Upper lobe of right lung (tissue), 1 donor: ENCODE measurements at places on chromosomes 2 and 18. TPM values are rescaled to one million over a fixed set of nuclear protein-coding genes. Genes with fewer than 3 reads are reported as not detected.

The MPV17 gene
- total RNA-seq = 80.4 TPM

- H3K27me3 ChIP-seq = no peaks in the 10 kb centered on the region
- no peak for DNase-seq
- no peak overlapping the region for H3K4me3 ChIP-seq
- no peak overlapping the region for H3K27ac ChIP-seq
- no peaks in the 10 kb centered on the region for H3K4me1 ChIP-seq
These were observed 93.1 kb downstream of the TCF4 start for GRCh38 chr18:55494899-55495298.

The FTCDNL1 gene
- 2.1 TPM for total RNA-seq

- no peak for DNase-seq
- no peak overlapping the region for H3K4me3 ChIP-seq
- H3K4me1 ChIP-seq = no peaks in the 10 kb centered on the region
- no peaks in the 10 kb centered on the region for H3K36me3 ChIP-seq
- H3K27ac ChIP-seq = no peak overlapping the region
- H3K27me3 ChIP-seq = no peaks in the 10 kb centered on the region
These were observed 121.8 kb downstream of the GPR39 start for GRCh38 chr2:132538331-132538855.

DNA sequence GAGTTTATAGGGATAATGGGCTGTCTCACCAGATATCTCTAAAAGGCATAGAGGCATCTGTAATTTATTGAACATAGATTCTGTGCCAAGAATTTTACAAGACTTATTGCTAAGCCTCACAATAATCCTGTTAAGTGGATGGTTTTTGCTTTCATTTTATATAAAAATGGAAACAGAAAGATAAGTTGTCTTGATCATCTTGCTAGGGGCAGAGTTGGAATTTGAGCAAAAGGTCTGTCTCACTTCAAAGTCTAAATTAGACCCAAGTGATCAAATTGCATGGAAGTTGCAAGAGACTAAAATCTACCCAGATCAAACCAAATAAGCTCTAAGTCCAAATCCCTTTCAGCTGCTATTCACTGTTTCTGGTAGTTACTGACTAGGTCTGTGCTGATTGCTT is 95.3 kb upstream of the SOX11 start:
- H3K4me1 ChIP-seq = no peaks in the 10 kb centered on the region
- no peak overlapping the region for H3K27ac ChIP-seq
- no peak overlapping the region for H3K4me3 ChIP-seq
- H3K36me3 ChIP-seq = no peaks in the 10 kb centered on the region

DNA sequence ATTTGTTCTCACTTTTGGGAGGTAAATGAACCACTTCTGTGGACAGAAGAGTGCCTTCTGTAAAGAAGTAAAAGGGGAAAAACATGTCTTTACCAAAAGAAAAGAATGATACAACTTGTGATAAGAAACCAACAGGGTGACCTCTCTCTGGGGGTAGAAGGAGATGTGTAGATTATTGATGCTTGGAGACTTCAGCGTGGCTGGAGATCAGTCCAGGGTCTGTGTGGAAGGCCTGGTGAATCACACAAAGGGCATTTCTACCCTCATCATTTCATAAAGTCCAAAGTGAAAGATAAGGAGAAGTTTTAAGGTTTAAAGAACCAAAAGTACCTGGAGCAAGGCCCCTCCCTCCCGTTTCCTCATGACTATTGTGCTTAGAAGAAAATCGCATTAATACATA is 142.5 kb downstream of the NCK2 start:
- H3K27ac ChIP-seq = no peak overlapping the region
- no peaks in the 10 kb centered on the region for H3K36me3 ChIP-seq
- peaks cover 31% of the 10 kb centered on the region for H3K4me1 ChIP-seq
- no peak for DNase-seq
- no peak overlapping the region for H3K4me3 ChIP-seq
- H3K27me3 ChIP-seq = no peaks in the 10 kb centered on the region

The UGT1A8 gene
- total RNA-seq = not detected

The CPO gene
- total RNA-seq = not detected

DNA sequence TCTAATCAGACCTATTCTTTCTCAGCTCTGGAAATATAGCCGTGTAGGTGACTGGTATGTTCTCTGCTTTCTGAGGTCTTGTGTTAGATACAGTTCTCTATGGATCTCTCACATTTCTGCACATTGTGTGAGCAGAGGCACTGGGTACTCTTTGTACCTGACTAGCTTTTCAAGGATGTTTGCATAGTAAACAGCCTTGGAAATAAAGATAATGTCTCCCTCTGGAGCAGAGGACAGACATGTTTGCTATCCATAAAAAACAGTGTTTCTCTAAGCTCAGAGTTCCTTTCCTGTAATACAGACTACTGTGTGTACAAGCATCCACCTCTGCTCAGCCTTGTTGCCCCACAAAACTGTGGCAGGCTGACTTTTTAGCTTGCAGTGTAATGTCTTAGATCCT is 279.2 kb downstream of the CTNNA2 start:
- H3K4me3 ChIP-seq = no peak overlapping the region
- no peaks in the 10 kb centered on the region for H3K4me1 ChIP-seq
- H3K27me3 ChIP-seq = no peaks in the 10 kb centered on the region
- H3K27ac ChIP-seq = no peak overlapping the region
- no peak for DNase-seq
